ENCODE measurements at places on chromosomes 4 and X.
A peak's percentile ranks its signal among the peaks of the same experiment; 100 is the strongest.

- no peak for DNase-seq
Observed at GRCh38 chr4:9919047-9919446, 102.2 kb downstream of the SLC2A9 start.

- no peak for DNase-seq
Observed at GRCh38 chr4:169079942-169080827, 70.1 kb upstream of the CBR4 start.

GRCh38 chr4:18945464-18945863 is 923.9 kb upstream of the LCORL start:
- no peak for DNase-seq

GRCh38 chr4:604131-604530 is 21.2 kb upstream of the PDE6B start:
- DNase-seq: no peak

DNA sequence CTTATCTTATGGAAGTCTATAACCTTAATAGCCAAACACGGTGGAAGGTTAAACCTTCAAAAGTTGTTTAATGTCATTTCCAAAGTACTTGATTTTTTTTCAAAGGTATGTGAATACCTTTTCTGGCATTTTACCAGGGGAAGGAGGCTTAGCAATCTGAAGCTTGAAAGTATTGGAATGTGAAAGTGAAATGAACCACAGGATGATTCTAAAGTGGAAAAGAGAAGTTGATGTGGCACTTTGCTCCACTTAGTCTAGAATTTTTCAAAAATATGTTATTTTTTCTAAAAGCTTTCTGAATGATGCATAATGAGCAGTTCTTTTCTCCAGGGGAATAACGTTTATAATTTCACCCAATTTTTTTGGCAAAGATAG is 19.2 kb downstream of the PI4K2B start:
- no peak for DNase-seq

DNA sequence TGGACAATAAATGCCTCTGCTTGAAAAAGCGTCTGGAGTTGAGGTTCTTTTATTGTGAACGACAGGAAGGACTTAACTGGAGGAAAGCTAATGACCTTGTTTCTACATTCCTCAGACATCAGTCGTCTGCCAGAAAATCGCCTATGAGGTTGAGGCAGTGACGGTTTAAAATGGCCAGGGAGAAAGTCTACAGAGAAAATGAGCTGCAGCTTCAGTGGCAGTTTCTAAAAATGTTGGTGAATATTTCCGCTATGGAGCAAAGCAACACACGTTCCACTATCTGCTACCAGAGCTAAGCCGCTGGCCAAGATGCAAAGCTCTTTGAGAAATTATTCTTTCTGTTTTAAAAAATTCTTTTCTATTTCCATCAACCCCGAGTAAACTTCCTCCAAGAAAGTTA is 116.9 kb upstream of the GALNT7 start:
- DNase-seq: no peak

DNA sequence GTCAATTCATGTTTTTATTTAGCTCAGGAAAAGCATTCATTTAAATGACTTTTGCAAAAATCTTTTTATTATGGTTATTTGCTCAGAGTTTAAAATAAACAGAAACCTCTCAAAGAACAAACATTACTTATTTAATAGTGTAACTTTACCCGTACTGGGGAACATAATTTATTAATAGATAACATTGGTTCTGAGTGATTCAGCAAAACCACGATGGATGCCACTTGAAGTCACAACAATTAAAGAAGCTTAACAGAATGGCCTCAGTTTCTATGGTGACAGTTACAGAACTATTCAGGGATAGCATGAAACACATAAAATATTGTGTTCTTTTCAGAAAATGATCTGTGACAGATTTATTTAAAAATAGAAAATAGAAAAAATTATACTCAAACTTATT is 368.7 kb downstream of the CCSER1 start:
- no peak for DNase-seq

- DNase-seq: no peak
Observed at GRCh38 chrX:119672426-119672825, 20.5 kb downstream of the SEPTIN6 start.

- no peak for DNase-seq
Observed at GRCh38 chr4:102525504-102525903, 24.3 kb downstream of the NFKB1 start.

- peak; percentile 13 for DNase-seq
Observed at GRCh38 chr4:3442959-3443749, 1.4 kb downstream of the HGFAC start.

GRCh38 chrX:40008791-40009461 is 88.8 kb downstream of the BCOR start:
- no peak for DNase-seq

DNA sequence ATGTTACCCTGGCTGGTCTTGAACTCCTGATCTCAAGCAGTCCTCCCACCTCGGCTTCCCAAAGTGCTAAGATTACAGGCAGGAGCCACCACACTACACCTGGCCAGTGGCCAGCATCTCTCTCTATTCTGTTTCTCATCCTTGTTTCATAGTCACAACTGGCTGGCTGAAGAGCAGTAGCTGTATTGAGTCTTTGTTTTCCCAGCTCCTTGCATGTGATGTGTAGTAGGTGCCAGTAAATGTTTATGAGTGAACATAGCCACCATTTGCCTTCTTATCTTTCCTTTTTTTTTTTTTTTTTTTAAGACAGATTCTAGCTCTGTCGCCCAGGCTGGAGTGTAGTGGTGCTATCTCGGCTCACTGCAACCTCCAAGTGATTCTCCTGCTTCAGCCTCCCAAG is 23.6 kb downstream of the NUDT9 start:
- no peak for DNase-seq

DNA sequence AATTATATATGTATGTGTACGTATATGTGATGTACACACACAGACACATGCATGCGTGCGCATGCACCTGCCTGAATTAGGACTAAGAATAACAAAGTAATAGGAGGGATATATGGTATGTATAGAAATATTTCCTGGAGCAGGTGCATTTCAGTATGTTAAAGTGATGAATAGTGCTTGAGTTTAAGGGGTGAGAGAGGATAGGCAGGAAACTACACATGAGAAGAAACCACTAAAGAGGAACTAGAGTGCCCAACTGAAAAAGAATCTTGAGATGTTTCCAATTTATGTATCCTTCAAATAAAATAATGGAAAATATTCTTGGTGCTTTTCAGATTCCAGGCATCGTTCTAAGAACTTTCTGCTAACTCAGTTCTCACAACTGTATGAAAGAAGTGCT is 52.6 kb upstream of the UNC5C start:
- DNase-seq: no peak

DNA sequence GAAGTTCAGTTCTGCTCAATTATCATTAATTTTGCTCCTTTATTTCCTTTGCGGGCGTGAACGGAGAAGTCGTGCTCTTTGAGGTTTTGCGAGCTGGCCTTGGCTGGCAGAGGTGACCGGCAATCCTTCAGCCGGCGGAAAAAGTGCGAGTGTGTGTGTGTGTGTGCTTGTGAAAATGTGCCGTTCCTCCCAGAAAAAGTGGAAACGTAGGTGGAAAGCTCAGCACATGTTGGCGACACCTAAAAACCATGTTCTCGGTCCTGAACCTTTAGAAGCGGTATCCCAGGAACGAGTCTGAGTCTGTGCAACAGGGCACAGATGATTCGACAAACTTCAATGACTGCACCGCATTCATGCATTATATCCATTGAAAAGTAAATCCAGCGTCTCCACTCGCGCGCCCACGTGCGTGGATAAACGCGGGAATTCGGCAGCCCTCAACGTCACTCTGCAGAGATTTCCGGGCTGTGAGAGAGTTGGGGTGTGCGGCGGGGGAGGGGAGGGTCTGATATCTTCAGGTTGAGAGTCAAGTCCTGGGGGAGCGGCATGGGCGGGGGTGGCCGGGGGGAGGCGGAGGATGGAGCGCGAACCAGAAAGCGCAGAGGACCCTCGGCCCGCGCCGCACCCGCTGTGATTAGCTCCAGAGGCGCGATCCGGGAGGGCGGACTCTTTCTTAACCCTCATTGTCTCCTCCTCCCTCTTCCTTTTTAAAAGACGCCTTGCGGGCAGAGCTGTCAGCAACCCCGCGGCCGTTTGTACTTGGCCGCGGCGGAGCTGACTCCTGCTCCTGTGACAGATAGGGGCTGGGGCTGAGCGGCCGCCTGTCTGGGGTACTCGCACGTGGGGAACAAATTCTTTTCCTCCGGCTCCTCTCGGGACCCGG is at the start of gene SHISA3:
Gene SHISA3, plus strand, starts transcription at position 737 of the 883 bp plus-strand sequence. CDS start 569 bp downstream, outside the sequence.
- DNase-seq: no peak

GRCh38 chr4:119394826-119395225 is 72.9 kb upstream of the FABP2 start:
- no peak for DNase-seq

- no peak for DNase-seq
Observed at GRCh38 chrX:112645774-112646173, 34.0 kb downstream of the LHFPL1 start.

GRCh38 chrX:55648434-55648833 is 25.2 kb downstream of the FOXR2 start:
- no peak for DNase-seq

DNA sequence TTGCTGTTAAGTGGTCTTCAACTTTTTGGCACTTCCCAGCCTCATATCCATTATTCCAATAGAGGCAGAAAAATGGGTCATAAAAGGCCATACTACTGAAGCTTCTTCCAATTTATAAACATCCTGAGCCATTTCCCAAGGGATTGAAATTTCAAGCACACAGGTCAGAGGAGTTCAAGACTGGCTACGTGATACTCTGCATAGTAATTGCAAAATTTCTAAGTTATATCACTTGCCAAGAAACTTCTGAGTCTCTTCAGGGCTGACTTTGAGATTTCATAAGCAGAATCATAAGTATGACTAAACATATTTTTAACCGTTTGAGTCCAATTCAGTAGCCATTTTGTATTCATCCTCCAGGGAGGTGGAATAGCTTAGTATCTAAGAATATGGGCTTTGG is 75.6 kb upstream of the RXFP1 start:
- DNase-seq: no peak

Measured in stimulated activated CD8-positive, alpha-beta memory T cell treated with anti-CD3 and anti-CD28 coated beads, Interleukin-4, amount 100 ng/mL, for 1 hour (primary cell).